Kidney tubule cell (primary cell): ENCODE measurements at places on chromosomes 13 and 19.

DNA sequence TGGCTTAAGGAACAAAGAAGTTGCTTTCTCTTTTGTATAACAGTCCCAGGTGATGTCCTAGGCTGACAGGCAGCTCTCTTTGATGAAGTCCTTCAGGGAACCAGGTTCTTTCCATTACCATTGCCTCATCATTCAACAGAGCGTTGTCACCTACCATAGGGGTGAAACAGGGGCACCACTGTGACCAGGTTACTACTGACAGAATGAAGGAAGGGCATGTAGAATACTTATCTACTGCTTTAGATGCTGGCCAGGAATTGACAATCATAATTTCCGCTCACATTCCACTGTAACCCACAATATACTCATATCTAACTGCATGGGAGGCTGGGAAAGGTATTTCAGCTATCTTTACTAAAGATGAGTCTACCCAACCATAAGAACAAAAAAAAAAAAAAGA lies 148.0 kb upstream of the FNDC3A start:
- peak; percentile 37 for DNase-seq

GRCh38 chr19:21468791-21469190 lies 36.6 kb upstream of the ZNF429 start:
- no peak for DNase-seq

GRCh38 chr19:19074196-19074882 lies 10.5 kb downstream of the SLC25A42 start:
- DNase-seq = no peak

- peak; percentile 36 for DNase-seq
These were observed 612.6 kb downstream of the DACH1 start for GRCh38 chr13:71254384-71254783.

DNA sequence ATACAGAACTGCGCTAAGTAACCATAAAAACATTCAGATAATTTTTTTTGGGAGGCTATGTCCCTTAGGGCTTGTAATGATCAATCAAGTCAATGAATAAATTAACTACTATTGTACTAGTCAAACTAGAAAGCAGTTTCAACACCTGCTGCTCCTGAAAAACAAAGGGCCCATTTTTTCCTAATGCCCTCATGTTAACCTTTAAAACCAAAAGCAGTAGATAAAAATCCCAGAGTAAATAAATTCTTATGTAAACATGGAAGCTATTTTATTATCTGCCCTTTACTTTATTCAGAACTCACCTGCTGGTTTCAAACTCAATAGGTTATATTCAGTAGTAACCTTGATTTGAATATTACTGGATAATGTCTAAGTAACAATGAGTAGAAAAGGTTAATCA lies 159.5 kb upstream of the STARD13 start:
- no peak for DNase-seq

- no peak for DNase-seq
These were observed at the start of gene YJEFN3 for GRCh38 chr19:19528721-19529490. Gene YJEFN3 (plus strand): TSS chr19:19528911. CDS start chr19:19528933, 22 bp downstream.

DNA sequence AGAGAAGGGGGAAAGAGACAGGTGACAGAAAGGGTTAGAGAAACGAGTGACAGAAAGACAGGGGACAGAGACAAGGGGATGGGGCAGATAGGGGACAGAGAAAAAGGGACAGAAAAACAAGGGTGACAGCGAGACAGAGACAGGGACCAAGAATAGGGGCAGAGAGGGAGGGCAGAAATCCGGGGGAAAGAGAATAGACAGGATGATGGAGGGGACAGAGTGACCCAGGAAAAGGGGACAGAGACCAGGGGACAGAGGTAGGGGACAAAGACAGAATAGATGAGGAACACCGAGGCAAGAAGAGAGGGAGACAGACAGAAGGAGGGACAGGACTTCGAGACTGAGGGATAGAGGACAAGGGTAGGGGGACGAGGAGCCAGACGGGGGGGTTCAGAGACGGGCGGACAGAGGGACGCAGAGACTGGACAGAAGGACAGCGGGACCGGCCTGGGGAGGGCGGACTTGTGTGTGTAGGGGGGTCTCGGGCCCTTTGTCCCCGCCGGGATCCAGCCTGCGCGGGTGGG lies 593 bp downstream of the CADM4 start:
- no peak for DNase-seq

DNA sequence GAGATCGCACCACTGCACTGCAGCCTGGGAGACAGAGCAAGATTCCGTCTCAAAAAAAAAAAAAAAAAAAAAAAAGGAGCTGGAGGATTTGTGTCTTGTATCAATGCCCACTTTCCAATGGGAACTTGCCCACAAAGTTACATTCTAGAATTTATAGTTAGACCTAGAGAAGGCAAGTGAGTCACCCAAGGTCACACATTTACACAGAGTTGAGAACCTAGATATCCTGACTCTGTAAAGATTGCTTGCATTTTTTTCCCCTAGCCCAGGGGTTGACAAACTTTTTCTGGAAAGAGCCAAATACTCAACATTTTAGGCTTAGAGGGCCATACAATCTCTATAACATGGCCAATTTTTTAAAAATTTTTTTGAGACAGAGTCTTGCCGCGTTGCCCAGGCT lies 7.7 kb upstream of the BRD4 start:
- DNase-seq = no peak

DNA sequence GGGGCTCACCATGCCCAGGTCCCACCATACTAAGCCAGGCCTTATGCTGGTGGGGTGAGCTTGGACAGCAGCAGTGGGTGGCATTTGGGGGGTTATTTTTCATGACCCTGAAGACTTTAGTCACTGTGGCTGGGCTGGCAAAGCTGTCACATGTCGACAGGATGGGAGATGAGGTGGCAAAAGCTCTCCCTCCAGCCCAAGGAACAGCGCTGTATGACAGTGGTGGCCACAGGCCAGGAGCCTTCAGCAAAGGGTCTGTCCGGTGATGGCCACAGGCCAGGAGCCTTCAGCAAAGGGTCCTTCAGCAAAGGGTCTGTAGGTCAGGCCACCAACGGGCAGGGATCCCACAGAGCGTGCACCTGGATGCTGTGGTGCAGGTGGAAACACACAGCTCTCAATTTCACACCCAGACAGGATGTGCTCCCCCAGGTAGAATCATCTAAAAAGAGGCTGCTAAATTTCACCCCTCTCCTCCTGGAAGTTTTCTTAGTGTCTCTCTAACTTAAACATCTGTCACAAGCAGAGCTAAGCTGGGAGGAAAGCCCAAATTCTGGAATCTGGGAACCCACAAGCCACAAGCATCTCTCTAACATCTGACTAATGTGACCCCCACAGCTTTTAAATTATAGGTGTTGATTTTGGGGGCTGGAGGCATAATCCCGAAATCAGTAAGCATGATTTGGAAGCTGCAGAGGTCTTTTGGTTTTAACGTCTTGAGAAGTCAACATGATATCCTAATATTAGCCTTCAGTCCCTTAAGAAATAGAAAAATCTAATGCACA lies 23.0 kb downstream of the COL4A1 start:
- DNase-seq = no peak

- peak; percentile 77 for DNase-seq
These were observed 4.3 kb downstream of the CD37 start for GRCh38 chr19:49339301-49340068.

DNA sequence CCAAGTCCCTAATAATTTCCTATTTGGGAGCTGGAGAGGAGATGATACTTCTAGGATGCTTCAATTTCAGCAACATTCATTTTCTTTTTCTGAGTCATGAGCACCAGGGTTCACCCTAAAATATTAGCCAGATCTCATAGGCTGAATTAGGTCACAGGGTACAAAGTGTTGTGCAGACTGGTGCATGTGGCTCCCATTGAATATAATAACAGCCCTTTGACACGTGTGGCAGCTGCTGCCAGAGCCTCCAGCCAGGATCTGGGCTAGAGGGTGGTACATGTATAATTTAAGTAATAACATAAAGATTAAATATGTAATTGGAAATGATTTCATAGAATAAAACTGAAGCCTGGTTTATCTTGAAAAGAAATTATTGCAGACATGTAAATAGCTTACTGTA lies 244.9 kb downstream of the ATP8A2 start:
- no peak for DNase-seq

DNA sequence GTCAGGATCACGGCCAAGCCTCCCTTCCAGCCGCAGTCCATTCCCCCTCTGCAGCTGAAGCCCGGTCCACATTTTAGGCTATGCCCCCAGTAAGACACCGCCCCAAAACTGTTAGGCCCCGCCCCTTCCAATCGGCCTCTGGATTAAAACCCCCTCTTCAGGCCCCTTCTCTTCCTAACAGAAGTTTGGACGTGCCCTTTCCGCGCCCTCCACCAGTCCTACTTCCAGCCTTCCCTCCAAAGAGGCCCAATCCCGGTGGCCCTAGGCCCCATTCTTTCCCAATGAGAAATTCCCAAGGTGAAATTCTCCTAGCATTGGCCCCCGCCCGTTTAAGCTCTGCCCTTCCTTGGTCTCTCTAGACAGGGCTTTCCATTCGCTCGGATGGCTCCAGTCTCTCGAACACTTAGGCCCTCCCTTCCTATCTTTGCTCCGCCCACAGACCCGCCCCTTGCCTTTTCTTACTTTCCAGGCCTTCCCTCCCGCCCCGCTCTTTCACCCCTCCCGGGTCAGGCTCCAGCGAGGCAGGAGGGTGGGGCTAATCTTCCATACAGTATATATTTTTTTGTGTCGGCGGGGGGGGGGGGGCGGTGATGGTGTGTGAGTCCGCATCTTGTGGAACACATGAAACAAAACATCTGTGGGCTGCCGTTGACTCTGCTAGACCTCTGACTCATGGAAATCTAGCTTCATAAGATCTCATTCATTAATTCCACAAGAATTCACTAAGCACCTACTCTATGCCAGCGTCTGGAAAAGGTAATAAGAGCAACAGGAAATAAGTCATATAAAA lies 13.6 kb downstream of the LTBP4 start:
- peak; percentile 70 for DNase-seq

GRCh38 chr13:30373727-30374126 lies 48.6 kb upstream of the UBE2L5 start:
- no peak for DNase-seq

DNA sequence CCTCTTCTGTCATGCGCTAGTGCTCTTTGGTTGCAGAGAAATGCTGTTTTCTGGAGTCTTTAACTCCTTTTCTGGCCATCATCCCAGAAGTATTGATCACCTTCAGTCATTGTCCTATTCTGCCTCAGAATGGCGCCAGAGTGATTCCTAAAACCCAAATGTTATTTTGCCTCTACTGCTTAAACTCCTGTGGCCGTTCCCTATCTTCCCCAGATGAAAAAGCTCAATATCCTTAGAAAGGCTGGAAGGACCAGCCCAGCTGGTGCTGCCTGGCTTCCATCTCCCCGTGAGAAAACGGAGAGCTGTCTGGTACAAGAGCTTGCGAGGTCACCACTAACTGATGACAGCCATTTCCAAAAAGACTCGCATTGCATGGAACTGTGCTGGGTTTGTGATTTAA lies 179.1 kb downstream of the RBM26 start:
- DNase-seq = no peak

- DNase-seq = peak; percentile 67
These were observed 64.1 kb downstream of the ZNF429 start for GRCh38 chr19:21569494-21569865.

- DNase-seq = no peak
These were observed 158.5 kb downstream of the LMO7 start for GRCh38 chr13:75794663-75795062.

DNA sequence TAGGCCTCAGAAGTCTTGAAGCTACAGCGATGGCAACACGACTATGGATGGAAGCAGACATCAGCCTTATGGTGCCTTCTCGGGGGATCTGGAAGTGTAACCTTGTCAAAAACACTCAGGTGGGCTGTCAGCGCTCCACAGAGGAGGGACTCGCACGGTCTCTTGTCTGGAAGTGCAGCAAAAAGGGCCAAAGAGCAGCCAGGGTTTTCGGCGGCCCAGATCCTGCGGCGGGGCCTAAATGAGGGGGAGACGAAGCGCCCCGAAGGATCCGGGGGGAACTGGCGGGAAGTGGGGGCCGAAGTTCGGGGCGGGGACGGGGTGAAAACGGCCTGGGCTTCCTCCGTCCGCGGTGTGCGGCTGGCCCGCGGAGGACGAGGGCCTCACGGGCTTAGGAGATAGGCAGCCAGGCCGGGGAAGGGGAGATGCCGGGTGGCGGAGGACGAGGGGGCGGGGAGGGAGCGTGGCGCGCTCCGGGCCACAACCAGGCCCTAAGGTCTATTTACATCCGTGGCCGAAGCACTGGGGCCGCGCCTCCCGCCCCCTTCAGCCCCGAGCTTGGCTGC lies 637 bp downstream of the RANBP3 start:
- no peak for DNase-seq

DNA sequence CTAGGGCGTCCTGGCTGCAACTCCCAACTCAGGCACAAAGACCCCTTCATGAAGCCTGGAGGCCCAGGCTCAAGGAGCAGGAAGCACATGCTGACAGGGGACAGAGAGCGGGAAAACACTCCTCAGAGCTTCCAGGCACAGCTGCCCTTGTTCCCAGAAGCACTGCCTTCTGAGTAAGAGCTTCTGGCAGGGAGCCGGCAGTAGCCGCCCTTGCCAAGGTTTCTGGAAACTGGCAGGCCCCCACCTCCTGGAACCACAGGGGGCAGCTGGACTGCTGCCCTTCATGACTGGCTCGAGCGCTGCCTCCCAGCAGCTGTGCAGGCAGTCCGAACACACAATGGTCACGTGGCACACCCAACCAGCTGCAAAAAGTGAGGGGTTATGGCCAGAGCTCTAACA lies 33.6 kb upstream of the EPHX3 start:
- DNase-seq = peak; percentile 84

- peak; percentile 84 for DNase-seq
These were observed 249.3 kb downstream of the UQCRFS1 start for GRCh38 chr19:28963486-28964250.

- peak; percentile 59 for DNase-seq
These were observed 368.0 kb downstream of the FGF14 start for GRCh38 chr13:102033857-102034331.

GRCh38 chr19:15456871-15457700 lies 7.3 kb downstream of the RASAL3 start:
- peak; percentile 39 for DNase-seq

GRCh38 chr19:33405254-33405552 lies 31.7 kb downstream of the CEBPG start:
- no peak for DNase-seq

DNA sequence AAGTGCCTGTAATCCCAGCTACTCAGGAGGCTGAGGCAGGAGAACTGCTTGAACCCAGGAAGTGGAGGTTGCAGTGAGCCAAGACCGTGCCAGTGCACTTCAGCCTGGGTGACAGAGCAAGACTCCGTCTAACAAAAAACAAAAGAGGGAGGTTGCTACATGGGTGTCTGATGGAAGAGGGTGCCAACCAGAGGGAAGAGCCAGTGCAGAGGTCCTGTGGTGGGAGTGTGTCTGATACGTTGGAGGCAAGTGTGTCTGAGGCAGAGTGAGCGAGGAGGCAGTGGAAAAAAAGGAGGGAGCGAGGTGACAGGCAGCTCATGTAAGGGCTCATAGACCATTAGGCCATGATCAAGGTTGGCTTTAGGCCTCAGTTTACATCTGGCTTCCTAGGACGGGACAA lies 6.8 kb downstream of the PDE4A start:
- no peak for DNase-seq

DNA sequence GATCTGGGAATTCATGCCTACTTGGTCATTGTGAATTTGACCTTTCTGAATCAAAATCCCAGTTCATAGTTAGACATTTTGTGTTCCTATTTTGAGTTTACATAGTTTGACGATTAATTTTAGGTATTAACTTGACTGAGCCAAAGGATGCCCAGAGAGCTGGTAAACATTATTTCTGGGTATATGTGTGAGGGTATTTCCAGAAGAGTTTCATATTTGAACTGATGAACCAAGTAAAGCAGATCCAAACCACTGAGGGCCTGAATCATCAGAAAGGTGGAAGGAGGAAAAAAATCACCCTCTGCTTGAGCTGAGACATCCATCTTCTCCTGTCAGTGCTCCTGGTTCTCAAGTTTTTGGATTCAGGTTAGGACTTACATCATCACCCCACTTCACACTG lies 116.6 kb downstream of the CYSLTR2 start:
- peak; percentile 37 for DNase-seq

- peak; percentile 44 for DNase-seq
These were observed 314.3 kb upstream of the HTR2A start for GRCh38 chr13:47211106-47211505.
